Tracheal epithelial cell (primary cell): ENCODE measurements at places on chromosomes 12 and 14. TPM values are rescaled to one million over a fixed set of nuclear protein-coding genes. Genes with fewer than 3 reads are reported as not detected.

PTGER2 gene
- total RNA-seq: 2.4 TPM in 1 of 2 replicates, not detected in the other

KIF26A gene
- total RNA-seq: 0.48 and 1.3 TPM in 2 replicates

KRT83 gene
- under 0.01 and 0.21 TPM in 2 replicates for total RNA-seq

GPRC5D gene
- total RNA-seq: not detected in 2 replicates

DEGS2 gene
- total RNA-seq: 0.85 and 1.4 TPM in 2 replicates

RNASE1 gene
- 0.72 TPM in 1 of 2 replicates, not detected in the other for total RNA-seq

NINJ2 gene
- 0.48 and 1.3 TPM in 2 replicates for total RNA-seq

TRPV4 gene
- total RNA-seq: 0.72 and 1.7 TPM in 2 replicates

B4GALNT1 gene
- total RNA-seq: 0.48 TPM in 1 of 2 replicates, not detected in the other

KSR2 gene
- under 0.01 TPM in 1 of 2 replicates, not detected in the other for total RNA-seq

ASCL1 gene
- total RNA-seq: not detected in 2 replicates

CLEC6A gene
- not detected in 2 replicates for total RNA-seq

RCOR1 gene
- total RNA-seq: 22.2 and 22.8 TPM in 2 replicates

TOMM20L gene
- total RNA-seq: not detected in 2 replicates
